ENCODE measurements at places on chromosomes 2 and 18.

DNA sequence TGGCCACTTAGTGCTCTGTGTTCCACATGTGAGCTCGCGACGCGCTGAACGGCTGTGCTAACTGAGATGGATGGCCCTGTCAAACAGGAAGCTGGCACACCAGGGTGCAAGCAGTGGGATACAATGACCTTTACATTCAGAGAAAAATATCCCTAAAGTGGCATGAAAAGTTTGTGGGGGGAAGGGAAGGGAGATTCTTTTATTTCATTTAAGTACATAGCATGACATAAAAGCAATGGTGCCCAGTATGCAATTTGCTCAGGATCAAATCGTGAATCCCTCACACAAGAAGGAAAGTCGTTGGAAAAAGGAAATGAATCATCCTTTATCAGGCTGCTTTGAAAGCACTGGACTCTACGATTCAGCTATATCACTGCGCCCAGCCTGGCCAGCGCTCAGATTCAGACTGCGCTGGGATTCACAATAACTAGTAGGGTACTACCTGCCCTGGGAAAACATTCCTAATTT, 26.0 kb downstream of the SATB2 start:
- DNase-seq = no peak

DNA sequence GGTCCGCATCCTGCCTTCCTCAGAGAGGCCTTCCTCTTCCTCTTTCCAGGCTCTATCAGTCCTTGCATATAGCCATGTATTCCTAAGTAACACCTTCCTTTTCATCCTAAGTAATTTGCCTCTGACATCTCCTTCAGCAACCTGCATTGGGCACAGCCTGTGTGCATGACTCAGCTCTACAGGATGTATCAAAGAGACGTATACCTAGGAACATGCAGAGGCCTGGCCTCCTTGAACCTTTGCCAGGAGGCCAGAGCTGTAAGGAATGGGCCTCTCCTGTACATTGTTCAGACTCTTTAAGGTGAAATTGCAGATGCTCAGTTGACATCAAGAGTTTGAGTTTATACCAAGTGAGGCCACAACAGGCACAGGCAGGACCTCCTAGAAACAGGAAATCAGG, 76.0 kb upstream of the CELF4 start:
- DNase-seq = no peak

DNA sequence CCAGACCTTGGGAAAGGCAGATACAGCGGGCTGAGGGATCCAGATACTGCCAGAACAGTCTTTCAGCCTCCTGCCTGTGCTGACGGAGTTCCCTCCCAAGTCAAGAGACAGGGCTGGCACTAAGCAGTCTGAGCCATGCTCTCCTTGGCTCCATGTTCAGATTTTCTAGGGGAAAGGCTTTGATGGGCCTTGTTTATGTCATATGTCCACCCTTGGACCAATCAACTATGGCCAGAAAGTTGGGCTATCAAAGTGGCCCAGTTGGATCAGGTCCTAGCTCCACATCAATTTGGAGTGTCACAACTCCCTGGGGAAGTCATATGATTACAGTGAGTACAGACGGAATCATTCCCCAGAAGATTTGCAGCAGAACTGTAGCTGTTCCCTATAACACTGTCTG, 152.0 kb downstream of the GREB1L start:
- no peak for DNase-seq

DNA sequence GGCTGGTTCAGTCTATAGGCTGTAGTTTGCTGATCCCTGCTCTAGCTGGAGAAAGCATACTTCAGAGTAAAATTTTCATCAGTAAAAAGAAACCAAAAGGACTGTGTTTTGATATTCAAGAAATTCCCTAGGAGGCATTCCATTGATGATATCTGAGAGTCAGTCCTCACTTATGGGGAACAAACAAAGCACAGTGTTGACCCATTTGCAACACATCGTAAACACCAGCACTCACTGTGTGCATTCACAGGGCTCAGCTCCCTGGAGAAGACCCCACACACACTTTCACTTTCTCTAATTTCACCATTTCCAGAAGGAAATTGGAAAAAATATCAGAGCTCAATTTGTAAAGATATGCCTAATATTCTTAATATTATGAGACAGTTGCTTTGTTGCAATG, 147.1 kb downstream of the PIEZO2 start:
- no peak for DNase-seq

DNA sequence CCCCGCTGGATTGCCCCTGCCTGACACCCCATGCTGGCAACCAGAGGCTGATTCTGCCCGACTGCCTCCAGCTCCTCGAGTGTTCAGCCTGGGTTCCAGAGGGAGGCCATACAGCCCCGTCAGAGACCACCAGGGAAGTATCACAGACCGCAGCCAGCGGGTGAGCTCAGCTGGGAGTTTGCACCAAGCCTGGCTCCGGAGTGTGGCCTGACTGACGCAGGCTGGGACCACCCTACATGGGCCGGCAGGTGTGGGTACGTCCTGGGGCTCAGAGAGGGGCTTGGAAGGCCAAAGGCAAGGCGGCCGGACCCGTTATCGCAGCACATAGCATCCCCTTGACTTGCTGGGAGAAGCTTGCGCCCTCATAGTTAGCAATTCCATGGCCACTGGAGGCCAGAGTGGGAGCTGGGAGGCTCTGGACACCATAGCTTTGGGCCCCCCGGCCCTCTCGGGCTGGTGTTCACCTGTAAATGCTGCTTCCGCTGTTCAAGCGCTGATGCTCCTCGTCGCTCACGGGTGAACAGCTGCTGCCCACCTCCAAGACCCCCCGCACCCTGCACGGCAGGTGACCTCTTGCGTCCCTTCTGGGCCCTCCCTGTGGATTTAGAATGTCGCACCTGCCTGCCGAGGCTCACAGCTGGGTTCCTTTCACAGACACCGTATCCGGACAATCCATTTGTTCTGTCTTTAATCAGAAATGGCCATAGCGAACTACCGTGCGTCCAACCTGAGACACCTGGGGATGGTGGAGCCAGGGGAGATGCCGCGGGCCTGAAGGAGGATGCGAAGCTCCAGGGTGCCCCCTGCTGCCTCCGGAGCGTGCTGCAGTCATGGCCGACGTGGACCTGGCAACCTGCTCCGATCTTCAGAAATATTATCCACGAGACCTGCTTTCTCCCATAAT, 31.2 kb upstream of the SLC66A3 start:
- no peak for DNase-seq

- DNase-seq = no peak
Observed at GRCh38 chr2:109619032-109619615, 5.0 kb downstream of the SOWAHC start.

DNA sequence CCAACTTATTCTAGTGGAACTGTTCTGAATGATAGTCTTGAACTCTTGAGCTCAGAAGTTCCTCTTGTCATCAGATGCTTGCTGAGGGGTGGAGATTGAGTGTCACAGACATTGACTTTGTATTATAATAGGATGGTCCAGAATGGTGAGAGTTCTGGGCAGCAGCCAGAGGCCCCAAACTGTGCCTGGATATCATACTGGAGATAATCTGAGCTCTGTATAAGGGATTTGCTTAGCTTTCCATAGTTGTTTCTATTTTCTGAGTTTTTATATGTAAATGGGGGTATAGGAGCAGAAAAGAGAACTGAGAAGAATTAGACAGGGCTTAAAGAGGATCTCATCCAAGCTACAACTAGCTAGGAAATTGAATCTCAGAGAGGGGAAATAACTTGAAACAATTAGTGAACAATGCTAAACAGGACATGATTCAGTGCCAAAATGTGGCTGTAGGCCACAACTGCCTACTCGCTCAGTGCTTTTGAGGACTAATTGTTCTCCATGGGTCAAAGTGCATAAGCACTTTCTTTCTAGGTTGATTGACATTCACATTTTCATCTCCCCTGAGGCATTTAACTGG, 10.1 kb upstream of the LCLAT1 start:
- no peak for DNase-seq

DNA sequence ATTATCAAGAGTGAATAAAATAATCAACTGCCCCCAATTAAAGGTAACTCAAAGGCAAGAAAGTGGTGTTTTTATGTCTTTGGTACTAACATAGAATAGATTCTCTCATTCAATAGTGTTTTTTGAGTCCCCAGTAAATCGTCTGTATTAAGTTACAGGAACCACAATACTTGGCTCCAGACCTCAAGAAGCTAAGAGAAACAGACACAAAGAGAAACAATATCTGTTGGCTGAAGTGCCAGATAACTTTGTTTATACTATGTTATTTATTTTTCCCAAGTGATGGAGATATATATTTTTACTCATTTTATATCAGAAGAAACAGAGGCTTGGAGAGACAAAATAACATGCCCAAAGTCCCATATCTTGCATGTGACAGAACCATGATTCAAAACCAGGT, 201.7 kb upstream of the HNRNPA3 start:
- DNase-seq = no peak

DNA sequence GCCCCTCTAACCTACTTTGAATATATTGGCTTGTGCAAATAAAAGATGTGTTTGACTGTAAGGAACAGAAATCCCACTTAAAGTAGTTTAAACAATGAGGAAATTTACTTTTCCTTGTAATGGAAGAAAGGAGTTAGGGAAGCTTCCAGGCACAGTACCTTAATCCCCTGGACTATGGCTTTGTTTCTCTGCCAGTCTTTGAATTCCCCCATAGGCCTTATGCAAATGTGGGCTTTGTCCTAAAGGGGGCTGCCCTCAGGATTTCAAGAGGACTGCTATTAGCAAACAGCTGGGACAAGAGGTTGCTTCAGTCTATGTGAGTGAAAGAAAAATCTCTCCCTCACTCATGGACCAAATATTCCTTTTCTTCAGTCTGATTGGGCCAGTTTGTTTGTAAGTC, 255.1 kb upstream of the THSD7B start:
- DNase-seq = no peak

- DNase-seq = no peak
Observed at GRCh38 chr2:143140864-143141661, 11.8 kb downstream of the ARHGAP15 start.

DNA sequence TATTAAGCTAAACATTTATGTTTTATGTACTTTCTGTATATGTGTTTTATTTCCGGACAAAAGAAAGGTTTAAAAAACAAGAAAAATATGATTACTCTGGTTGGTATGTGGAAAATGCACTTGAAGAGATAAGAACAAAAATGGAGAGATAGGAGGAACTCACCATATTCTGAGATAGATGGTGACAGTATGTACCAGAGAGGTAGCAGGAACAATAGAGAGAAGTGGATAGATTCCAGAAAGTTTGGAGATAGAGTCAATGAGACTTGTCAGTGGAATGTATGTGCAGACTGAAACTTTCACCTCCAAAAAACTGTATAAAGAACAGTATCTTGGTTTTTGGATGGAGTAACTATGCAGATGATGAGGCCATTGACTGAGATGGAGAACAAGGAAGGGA, 105.6 kb upstream of the FSHR start:
- DNase-seq = no peak

DNA sequence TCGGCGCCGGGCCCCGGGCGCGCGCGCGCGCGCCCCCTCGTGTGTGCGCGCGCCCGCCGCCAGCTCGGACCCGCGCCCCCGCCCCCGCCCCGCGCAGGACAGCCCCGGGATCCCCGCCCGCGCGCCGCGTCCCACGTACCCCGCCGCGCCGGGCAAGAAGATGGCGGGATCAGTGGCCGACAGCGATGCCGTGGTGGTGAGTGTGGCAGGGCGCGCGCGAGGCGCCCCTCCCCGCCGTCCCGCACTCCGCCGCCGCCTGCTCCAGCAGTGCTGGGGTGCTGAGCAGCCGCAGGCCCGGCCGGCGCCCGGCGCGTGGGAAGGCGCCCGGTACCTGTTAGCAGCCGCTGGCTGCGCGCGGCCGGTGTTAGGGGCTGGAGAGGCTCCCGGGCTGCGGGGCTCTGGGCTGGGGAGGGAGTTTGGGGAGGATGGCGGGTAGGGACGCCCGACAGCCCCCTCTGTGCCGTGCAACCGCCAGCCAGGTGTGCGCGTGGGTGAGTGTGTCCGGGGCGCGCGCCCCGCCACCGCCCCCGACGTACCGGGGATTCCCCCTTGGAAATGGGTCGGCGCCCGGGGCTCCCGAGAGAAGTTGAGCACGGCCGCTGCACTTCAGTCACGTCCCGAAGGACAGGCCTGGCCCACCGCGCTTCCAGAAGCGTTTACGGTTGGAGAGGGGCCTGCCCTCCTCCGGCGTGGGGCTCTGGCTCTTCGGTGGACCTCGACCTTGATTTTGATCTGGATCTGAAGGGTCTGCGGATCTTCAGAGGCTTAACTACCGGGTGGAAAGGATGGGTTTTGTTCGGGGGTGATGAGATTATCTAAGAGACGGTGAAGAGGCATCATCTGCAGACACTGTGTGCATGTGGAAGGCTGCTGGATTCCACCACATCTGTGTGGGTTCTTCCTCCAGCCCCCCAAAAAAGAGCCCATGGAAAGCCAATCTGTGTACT, 697 bp downstream of the LGALSL start:
- DNase-seq = peak; percentile 76

DNA sequence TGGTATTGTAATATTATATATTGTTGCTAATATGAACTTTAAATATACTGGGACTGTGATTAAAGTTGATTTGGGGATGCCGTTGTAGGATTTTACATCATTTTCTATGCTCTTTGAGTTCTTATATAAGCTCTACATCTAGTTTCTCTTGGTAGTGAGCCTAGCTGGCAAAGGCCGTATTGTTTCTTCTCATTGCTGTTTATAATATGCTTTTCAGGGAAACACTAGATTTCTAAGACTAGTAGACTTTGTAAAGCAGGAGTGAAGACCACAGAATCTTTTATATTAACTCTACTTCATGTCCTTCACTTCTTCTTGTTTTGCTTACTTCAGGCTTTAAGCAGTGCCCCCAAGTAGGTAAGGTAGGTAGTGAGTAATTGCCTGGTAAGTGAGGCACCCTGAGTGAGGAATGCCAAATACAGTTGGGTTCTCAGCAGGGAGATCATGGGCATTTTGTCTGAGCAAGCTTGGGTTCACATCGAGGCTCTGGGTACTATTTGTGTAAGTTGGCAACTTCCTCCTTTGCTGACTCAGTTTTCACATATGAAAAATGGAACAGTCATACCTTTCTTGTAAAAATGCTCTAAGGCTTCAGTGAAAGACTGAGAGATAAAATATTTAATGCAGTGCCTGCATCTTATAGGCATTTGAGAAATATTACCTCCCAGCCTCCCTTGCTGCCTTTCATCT, 96.4 kb downstream of the RNF144A start:
- no peak for DNase-seq

GRCh38 chr2:188332619-188333018, 40.9 kb downstream of the GULP1 start:
- DNase-seq = no peak

GRCh38 chr2:168314236-168314635, 66.8 kb upstream of the STK39 start:
- DNase-seq = no peak

- DNase-seq = no peak
Observed at GRCh38 chr2:232389327-232389726, 10.8 kb downstream of the ALPP start.

DNA sequence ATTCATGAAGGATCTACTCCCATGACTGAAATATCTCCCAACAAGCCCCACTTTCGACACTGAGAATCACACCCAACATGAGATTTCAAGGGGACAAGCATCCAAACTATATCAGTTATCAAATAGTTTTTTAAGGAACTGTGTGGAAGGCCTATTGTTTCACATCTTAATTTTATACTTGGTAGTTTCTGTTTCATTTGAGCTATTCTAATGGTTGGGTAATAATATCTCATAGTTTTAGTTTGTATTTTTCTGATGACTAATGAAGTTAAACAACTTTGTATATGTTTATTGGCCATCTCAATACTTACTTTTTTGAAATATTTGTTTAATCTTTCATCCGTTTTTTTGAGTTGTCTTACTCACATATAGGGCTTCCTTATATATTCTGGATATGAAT, 135.0 kb downstream of the SCG2 start:
- no peak for DNase-seq
